C1 segment of cervical spinal cord (tissue), 14 donors: ENCODE measurements at places on chromosomes 16 and 17.
A peak's percentile ranks its signal among the peaks of the same experiment; 100 is the strongest.

GRCh38 chr16:16861546-16861945 is 482.6 kb downstream of the NPIPA7 start:
- no peak for DNase-seq

- DNase-seq: no peak
Observed at GRCh38 chr17:4969047-4969550, 1.5 kb upstream of the SPAG7 start.

GRCh38 chr17:78934681-78935418 is 9.7 kb upstream of the TIMP2 start:
- no peak for DNase-seq

DNA sequence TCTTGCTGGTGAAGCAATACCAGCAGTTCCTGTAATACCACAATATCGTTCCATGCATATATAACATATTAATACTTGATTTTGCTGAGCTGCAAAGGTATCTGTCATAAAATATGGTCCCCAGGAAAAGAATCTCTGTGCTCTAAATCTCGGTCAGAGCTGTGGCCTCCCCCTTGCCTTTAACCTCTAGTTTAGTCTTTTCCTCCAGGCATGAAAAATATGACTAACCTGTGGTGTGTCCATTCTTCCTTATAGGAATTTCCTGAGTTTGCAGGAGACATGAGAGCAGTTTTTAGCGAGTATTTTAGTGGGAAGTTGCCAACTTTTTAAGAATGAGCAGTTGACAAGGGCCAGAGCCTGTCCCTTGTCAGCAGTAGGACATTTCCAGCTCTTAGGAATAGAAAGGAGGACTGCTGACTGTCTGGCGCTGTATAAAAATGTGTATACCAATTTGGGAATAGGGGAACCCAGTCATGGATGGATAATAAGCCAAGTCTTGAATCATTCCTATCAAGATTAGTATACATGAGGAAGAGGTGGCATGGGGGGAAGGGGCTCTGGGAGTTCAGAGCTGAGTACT is 8.7 kb downstream of the ATXN1L start:
- no peak for DNase-seq

DNA sequence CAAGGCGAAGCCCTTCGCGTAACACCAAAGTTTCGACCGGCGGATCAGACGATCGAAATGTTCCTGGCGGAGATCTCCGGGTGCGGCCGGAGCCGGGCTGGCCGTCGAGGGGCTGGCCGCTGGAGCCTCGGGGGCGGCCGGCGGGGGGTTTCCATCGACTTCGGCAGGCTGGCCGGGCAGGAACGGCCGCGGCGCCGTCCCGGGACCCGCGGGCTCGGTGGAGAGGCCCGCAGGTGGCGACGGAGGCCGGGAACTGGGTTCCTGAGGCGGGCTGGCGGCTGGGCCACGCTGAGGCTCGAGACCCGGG is 1.1 kb downstream of the EPOP start:
- no peak for DNase-seq

GRCh38 chr17:66466840-66467367 is 164.5 kb downstream of the PRKCA start:
- no peak for DNase-seq

GRCh38 chr17:74780443-74781238 is 4.5 kb upstream of the NAT9 start:
- peak; percentile 25 for DNase-seq

GRCh38 chr17:82361885-82362633 is 3.0 kb downstream of the TEX19 start:
- DNase-seq: no peak

DNA sequence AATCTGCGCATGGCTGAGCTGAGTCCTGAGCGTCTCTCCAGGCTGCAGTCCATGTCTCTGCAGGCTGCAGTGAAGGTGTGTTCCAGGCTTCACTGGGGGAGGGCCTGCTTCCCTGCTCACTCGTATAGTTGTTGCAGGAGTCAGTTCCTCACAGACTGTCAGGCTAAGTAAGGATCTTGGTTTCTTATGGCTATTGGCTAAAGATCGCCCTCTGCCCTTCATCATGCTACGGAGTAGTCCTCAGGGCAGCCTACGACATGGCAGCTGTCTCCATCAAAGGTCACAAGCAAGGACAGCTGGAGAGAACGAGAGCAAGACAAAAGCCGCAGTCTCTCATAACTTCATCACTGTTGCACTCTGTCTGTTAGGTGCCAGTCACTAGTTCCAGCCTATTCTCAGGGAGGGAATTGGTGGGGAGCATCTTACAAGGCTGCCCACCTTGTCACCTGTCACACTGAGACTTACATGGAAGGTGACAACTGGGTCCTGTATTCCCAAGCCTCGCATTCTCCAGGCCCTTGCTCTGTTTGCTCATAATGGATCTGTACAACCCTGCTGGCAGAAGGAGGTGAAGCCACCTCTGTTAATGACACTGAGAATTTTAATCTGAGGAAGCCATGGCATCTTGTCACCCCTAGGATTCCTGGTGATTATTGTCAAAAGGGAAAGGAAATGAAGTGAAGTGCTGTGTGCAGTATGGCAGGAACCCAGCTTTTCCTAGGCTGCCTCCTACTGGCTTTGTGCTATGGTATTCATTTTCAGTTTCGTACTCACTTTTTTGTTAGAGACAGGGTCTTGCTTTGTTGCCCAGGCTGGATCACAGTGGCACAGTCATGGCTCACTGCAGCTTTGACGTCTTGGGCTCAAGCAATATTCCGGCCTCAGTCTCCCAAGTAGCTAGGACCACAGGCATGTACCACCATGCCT is 43.4 kb downstream of the MFSD11 start:
- no peak for DNase-seq

- DNase-seq: no peak
Observed at GRCh38 chr17:68288804-68289203, 2.1 kb downstream of the SLC16A6 start.

GRCh38 chr17:1626333-1626732 is 2.3 kb downstream of the SLC43A2 start:
- DNase-seq: no peak

GRCh38 chr16:31810863-31811262 is 62.7 kb upstream of the ZNF267 start:
- no peak for DNase-seq

DNA sequence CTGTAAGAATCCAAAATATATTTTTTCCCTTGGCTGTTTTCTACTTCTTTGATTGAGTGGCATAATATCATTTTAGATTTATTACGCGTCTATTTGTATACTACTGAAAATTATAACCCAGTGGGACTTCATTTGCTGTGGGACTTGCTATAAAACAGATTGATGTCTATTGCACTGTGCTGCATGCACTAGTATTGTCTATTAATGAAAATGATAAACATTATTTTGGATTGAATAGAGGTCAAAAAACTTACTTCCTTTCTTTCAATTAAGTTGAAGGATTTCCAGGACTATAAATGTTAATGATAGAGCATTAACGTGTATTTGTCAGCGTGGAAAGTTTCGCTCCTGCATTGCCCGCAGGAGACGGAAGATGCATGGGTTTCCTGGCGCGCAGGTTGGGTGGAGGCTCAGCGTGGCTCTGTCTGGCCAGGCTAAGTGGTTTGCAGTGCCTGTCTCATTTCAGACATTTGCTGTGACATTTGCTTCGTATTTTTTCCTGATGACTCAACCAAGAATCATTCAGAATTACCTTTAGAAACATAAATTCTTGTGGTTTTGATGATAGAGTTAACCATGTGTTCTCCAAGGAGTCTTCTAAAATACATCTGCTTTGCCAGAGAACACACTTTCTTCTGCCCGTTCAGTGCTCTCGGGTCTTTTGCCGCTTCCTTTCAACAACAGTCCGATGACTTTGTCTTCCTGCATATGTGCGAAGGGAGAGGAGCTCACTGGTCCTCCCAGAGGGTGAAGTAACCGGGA is 216.7 kb downstream of the RPTOR start:
- DNase-seq: no peak

GRCh38 chr16:90033387-90033786 is 14.1 kb upstream of the DBNDD1 start:
- DNase-seq: no peak

DNA sequence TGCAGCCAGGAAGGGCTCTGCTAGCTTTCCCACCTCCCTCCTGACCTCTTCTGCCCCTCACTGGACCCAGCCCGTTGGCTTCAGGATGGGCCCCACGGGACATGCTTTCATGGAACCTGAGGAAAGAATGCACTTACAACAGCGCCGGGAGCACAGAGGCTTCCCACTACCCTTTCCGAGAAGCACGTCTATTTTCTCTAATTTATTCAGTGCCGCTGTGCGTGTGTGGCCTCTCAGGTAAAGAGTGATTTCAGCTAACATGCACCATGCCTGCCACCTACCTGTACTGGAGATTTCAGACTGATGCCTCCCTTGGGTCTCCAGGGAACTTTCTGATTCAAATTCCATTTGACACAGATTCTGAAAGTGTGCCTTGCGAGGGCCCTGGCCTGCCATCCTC is 140.1 kb downstream of the CYLD start:
- no peak for DNase-seq

GRCh38 chr17:77862890-77863813 is 95.4 kb upstream of the TNRC6C start:
- DNase-seq: no peak

- no peak for DNase-seq
Observed at GRCh38 chr17:69609473-69610305, 195.2 kb downstream of the MAP2K6 start.

DNA sequence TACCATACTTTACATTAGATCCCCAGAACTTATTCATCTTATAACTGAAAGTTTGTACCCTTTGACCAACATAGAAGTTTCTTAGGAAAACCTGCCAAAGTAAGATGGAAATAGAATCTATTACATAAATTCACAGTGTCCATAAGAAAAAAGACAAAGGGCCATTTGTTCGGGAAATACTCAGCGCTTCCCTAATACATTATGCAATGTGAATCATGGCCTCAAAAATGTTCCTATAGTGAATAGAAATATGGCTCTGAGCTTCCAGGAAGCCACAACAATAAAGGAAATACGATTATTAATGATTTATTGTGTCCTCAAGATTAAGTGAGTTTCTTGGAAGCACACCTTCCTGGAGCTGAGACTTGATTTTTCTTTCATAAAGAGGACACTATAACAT is 51.5 kb downstream of the GPRC5B start:
- no peak for DNase-seq

DNA sequence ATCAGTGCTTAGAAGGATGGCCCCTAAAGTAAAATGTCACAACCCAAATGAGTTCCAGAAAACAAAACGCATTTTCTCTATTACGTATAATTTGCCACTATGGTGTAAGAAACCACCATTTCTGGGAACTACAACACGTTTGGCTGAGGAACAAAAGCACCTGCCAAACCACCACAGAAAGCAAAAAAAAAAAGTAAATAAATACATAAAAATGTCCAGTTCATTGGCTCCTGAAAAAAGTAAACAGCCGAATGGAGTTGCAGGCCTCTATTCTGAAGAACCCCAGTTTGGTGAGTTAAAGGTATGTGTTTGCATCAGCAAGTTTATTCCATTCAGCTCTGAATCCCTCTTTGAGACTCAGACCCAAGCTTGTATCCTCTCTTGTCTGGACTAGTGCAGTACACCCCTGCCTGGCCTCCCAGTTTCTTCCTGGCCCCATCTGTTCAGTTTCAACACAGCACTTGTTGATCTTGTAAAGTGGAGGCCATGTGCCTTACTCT is 36.9 kb downstream of the ERN1 start:
- no peak for DNase-seq

DNA sequence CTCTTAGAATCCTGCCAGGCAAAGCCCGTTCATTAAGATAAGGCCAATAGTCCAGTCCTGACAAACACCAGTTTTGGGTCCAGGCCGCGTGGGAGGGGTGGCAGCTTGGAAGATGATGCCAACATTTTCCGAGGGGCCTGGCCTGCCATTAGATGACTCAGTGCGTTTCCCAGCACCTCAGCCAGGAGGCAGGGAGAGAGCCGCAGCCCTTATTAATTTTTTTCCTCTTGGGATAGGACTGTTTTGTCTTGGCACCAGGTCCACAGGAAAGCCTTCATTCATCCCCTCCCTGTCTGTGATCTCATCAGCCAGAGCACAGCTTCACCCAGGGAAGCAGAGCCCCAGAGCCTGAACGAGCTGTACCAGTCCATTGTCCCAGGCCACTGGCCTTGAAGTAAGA is 4.7 kb upstream of the NDEL1 start:
- peak; percentile 24 for DNase-seq

- no peak for DNase-seq
Observed at GRCh38 chr16:7511549-7512260, 179.1 kb downstream of the RBFOX1 start.

DNA sequence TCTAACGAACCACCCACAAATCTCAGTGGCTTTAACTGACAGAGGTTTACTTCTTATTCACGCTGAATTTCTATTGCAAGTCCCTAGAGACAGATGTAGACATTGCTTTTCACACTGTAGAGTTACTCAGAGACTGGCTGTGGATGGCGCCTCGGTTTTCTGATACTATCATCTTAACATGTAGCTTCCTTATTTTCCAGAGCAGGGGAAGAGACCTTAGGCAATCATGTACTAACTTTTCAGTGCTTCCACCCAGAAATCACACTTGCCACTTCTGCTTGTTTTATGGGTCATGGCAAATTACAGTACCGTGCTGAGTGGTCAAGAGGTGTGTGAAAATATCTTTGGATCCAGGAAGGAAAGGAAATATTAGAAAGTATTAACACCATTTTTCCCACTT is 65.4 kb downstream of the MAF start:
- no peak for DNase-seq

GRCh38 chr16:74472010-74472409 is 50.7 kb upstream of the CLEC18B start:
- DNase-seq: no peak

GRCh38 chr17:17200311-17200710 is 5.8 kb downstream of the PLD6 start:
- no peak for DNase-seq

DNA sequence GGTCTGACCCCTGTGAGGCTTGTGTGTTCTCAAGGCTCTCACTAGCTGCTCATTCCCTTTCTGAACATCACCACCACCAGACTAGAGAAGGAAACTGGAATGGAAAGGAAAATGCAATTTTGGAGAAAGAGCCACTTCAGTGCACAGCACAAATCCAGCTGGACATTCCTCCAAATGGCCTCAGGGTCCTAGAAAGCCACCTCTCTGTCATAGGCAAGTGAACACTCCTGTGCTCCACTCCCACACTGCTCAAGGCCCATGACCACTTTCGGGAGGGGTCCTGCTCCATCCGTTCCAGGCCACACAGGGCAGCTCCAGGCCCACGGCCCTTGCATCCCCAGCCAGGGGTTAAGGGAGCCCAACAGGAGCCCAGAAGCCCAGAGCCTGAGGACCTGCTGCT is 2.6 kb downstream of the LRRC75A start:
- no peak for DNase-seq

- no peak for DNase-seq
Observed at GRCh38 chr16:8055761-8056160, 534.5 kb downstream of the TMEM114 start.

DNA sequence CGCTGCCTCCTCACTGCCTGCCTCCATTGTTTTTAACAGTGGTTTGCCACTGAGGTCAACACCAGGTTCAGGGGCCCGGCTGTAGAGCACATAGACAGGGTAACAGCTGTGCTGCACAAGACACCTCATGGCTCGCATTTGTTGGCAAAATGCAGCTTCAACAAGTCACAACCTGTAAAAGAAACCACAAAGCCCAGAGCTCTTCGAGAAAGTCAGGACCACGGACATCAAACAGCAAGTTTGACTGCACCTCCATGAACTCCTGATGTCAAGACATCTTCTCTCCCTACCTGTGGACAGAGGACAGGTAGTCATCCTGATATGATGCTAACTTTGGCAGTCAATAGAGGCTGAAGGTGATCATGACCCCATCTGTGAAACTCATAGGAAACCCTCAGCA is 142.4 kb upstream of the SOX9 start:
- DNase-seq: no peak

GRCh38 chr17:30832438-30833124 is 815 bp downstream of the ATAD5 start:
- DNase-seq: no peak
